ENCODE measurements at places on chromosomes 4 and X.

- no peak for DNase-seq
These were observed 66.3 kb downstream of the NBDY start for GRCh38 chrX:56795309-56795868.

- no peak for DNase-seq
These were observed 87.3 kb downstream of the GPR143 start for GRCh38 chrX:9678215-9678965.

GRCh38 chr4:78722320-78722719 lies 53.8 kb upstream of the BMP2K start:
- no peak for DNase-seq

- no peak for DNase-seq
These were observed 59.4 kb upstream of the FBXW7 start for GRCh38 chr4:152594978-152595925.

GRCh38 chrX:105375816-105376215 lies 155.3 kb upstream of the TEX13A start:
- peak; percentile 77 for DNase-seq

- no peak for DNase-seq
These were observed 25.6 kb downstream of the KDM6A start for GRCh38 chrX:44898411-44899221.

DNA sequence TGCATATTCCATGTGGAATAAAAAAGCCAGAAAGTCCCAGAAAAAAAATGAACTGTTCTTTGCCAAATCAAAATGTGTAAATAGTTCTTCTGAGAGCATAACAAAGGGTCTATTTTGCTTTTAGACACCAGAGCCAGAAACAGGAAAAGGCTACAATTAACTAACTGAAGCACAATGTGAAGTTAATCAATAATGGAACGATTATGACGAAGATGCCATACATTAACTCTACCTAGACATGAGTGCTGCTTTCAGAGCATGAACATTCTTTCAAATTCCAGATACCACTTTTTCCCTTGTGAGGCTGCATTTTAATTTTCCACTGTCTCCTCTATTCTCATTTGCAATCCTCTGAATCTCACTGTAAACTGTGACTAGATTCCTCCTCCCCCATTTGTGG lies 48.7 kb upstream of the PHOX2B start:
- no peak for DNase-seq

DNA sequence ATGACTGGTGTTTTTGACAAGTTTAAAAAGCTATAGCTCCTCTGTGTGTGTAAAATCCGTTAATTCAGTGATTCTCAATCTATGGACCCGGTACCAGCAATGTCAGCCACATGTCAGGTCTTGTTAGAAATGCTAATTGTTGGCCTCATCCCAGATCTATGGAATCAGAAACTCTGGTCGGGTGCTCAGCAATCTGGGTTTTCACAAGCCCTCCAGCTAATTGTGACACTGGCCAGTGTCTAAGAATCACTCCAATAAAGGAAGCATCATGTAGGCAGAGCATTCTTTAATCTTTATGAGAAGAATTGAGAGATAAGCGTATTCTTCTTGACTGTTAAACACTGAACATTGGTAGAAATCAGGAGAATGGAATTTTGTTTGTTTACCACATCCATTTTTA lies 1498.2 kb upstream of the TENM3 start:
- no peak for DNase-seq

DNA sequence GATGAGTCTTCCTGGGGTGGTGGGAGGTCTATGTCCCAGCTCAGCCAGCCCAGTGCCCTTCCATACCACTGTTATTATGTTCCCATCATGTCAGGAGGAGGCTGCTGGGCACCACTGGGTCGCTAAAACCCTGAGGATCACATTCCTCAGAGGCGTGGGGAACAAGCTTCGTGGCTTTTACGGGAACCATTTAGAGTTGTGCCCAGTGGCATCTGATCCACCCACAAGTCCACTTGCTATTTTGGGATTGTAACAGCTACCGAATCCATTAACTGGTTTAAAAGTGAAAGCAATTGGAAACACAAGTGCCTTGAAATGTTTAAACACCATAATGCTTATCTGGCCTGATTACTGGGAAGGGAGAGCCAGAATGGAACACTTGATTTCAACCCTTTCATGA lies 13.1 kb upstream of the CCKAR start:
- DNase-seq: no peak

- no peak for DNase-seq
These were observed 105.5 kb downstream of the SHROOM3 start for GRCh38 chr4:76540486-76540885.

DNA sequence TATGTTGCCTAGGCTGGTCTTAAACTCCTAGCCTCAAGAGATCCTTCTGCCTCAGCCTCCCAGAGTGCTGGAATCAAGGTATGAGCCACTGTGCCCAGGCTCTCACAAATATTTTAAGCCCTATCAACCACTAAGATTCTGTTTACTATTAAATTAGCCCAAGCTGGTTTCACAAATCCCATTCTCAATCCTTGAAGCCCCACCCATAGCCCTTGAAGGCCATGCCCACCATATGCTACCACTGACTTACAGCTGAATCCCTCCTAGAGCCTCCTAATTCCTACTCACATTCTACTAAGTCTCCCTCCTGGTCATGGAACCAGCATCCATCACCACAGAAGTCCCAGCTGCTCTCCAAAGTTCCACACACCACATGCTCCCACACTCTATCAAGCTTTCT lies 9.7 kb downstream of the GRIPAP1 start:
- no peak for DNase-seq

GRCh38 chr4:8910822-8911315 lies 39.2 kb upstream of the HMX1 start:
- DNase-seq: no peak

GRCh38 chr4:101183666-101184373 lies 163.5 kb downstream of the PPP3CA start:
- DNase-seq: no peak

GRCh38 chr4:48960988-48961635 lies 25.0 kb upstream of the CWH43 start:
- no peak for DNase-seq

DNA sequence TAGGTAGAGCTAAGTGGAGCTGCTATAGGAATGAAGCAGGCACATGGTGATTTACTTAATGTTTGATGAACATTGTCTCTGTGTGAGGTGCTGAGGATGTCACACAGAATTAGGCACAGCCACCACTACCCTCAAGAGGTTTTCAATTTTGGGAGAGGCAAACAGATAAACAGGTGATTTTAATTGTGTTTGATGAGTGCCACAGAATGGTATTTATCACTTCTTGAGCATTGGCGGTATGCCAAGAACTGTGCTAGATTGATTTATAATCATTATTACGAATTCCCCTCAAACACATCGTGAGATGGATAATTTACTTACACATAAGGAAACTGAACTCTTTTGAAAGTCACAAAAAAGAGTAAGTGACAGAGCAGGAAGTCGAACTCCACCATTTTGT lies 74.8 kb downstream of the FREM3 start:
- DNase-seq: no peak

DNA sequence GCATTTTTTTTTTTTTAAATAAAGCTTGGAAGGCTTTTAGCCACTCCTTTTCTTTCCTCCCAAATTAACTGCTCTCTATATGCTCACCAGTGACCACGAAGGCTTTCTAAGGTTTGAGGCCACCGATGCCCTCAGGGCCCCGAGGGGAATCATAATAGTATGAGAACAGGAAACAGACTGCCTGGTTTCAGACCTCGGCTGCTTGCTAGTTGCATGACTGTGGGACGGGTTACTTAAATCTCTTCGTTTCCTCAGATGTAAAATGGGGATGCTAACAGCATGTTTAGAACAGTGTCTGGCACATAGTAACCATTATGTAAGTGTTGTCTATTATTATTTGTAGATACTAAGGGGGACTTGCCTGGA lies 3.6 kb downstream of the LINC00632 start:
- DNase-seq: peak; percentile 4

DNA sequence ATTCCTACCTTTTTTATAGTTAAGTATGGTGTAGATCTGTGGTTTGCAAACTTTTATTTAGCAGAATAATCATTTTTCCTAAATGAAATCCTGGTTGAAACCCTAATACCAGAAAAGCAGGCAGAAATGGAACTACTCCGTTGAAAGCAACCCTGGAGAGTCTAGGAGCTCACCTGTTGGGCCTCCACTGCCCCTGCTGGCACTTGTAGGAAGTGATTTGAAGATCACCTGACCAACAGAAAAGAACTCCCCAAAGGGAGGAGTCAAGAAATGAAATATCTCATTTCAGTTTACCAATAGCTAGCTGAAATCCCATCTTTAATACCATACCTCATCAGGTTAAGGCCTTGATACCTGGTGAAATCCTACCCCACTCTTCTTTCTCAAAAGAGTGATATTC lies 277.1 kb downstream of the KLHL13 start:
- no peak for DNase-seq

GRCh38 chrX:124555036-124555595 lies 208.8 kb downstream of the SH2D1A start:
- peak; percentile 35 for DNase-seq

GRCh38 chr4:123244137-123244536 lies 152.5 kb upstream of the SPRY1 start:
- peak; percentile 46 for DNase-seq

DNA sequence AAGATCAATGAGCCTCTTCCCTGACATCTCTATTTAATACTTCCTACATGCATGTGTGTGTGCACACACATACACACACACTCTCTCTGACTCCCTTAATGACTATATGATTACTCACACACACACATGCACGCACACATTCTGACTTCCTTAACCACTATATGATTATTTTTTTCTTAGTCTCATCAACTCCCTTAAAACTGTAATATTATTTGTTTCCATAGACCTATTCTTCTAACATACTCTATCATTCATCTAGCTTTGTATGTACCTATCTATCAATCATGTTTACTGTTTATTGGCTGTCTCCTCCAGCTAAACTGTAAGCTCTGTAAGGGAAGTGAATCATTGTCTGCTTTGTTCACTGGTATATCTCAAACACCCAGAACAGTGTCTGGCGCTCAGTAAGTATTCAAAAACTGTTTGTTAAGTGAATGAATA lies 236.6 kb downstream of the RASL11B start:
- peak; percentile 74 for DNase-seq

DNA sequence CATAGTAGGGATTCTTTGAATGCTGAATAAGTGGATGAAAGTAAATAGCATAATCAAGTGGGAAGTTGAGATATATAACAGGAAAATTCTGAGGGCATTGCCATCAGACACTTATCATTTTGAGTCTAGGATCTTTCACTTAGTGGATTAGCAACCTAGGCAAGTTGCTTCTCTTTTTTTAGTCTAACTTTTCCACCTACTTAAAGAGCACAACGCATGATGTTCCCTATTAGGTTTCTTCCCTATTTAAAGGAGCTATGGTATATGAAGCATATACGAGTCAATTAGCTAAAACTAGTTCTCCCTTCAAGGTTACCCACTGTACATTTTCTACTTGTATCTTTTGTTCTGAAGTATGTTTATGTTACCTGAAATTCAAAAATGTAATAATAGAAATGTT lies 67.1 kb upstream of the HS3ST1 start:
- no peak for DNase-seq

- DNase-seq: peak; percentile 24
These were observed 77.9 kb downstream of the CEP135 start for GRCh38 chr4:56026596-56026995.

DNA sequence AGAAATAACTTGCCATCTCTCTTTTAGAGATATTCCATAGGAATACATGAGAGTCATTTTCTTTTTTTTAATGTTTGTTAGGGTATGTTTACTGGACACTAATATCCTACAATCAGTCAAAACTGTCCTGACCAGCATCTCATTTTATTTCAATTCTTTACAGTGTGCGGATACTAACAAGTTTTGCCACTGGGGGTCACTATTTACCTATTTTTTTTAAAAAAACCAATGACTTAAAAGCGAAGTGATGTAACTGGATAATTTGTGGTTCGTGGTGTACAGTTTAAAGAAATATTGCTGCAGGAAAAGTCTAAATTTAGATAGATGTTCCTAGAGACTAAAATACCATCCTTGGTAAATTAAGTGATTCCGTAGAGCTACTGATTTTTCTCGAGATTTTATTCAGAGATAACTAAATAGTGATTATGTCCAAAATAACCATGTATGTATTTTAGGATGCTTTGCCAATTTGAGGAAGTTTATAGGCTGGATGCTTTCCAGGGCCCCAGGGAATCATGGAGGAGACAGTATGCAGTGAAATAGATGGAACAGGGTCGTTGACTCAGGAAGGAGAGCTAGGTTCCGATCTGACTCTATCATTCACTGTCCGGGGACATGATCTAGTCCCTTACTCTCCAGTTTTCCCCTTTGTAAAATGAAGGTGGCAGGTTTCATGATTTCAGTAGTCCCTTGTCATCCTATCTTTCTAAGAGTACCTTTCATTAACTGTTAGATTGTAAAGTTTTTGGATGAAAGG lies 34.0 kb upstream of the GNPDA2 start:
- peak; percentile 61 for DNase-seq

GRCh38 chr4:43457866-43458265 lies 565.4 kb downstream of the GRXCR1 start:
- DNase-seq: no peak

- peak; percentile 84 for DNase-seq
These were observed 312.8 kb downstream of the TENM3 start for GRCh38 chr4:182555997-182556418.

Measured in fibroblast of pulmonary artery (primary cell).